Activated CD8-positive, alpha-beta memory T cell treated with anti-CD3 and anti-CD28 coated beads for 1 hour (primary cell): ENCODE measurements at places on chromosomes 1 and 21.

DNA sequence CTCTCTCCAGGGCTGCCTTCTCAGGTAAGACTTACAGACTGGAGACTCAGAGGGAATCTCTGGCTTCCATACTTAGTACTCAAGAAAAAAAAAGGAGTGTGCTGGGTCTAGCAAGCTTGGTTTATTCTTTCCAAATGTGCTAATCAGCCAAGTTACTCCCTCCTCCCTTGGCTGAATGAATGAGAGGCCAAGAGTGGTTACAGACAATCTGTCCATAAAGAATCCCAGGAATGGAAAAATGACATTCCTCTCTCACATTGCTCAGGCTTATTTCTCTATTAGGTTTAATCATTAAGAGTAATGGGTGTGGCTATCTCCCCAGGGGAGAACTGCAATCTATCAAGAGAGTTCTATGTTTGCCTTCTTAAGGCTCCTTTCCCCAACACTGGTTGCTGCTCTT lies 547.3 kb upstream of the PLXNA2 start:
- no peak for DNase-seq

GRCh38 chr1:110205591-110206155 lies 4.4 kb upstream of the KCNC4 start:
- DNase-seq = no peak

DNA sequence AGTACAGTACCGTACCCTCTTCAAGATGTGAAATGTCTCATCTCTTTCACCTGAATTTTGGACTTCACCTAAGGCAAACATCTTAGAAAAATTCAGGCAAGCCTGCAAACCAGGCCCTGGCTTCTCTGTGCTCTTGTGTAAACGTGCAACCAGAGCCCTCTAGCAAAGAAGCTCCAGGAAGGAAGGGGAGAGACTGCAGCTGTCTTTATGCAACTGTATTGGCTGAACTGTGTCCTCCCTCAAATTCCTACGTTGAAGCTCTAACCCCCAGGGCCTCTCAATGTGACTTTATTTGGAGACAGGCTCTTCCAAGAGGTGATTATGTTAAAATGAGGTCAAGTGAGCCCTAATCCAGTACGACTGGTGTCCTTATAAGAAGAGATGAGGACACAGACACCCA lies 60.3 kb downstream of the SLC45A1 start:
- no peak for DNase-seq

DNA sequence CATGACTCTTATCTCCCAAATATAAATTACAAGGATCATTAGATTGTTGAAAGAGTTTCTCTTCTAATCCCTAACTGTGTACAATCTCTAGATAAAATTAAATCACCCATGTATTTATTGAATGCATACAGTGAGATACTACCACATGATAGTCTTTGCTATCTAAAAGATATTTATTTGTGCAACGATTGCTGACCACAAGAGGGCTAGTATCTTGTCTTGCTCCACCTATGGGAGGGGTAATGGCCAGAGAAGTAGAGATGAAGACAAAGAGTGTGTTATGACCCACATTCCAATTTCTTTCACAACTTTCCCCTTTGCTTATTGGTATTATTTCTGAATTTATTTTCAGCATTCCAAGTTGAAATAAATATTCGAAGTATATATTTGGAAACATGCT lies 13.7 kb downstream of the PYHIN1 start:
- no peak for DNase-seq

GRCh38 chr1:117146575-117147340 lies 25.2 kb upstream of the TRIM45 start:
- DNase-seq = no peak

- DNase-seq = no peak
Measured at GRCh38 chr1:93820554-93821422, 58.2 kb downstream of the DNTTIP2 start.

GRCh38 chr1:201719812-201720521 lies 109.0 kb upstream of the IPO9 start:
- DNase-seq = no peak

DNA sequence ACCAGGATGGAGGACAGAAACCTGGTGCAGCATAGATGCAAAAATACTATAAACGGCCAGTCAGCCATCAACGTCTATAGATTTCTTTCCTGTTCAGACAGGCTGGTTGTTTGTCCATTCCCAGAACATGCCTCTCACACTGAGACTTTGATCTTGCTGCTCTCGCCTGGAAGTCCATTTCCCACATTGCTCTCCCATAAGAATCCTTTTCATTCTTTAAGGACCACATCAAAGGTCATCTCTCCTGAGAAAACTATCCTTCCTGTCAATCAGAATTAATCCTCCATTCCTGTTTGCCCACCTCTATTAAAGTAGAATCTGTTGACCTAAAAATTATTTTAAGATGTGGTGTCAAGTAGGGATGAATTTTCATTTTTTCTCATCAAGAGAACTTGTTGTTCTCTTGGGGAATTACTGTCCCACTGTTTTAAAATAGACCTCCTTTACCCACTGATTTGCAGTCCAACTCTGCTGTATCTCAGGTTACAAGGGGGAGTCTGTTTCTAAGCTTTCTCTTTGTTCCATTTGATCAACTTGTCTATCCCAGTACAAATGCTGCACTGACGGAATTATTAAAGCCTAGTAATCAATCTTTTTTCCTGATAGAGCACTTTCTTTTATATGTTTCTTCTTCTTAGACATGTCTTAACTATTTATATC lies 172.7 kb downstream of the PATJ start:
- no peak for DNase-seq

GRCh38 chr1:27885114-27885528 lies 12.8 kb downstream of the THEMIS2 start:
- no peak for DNase-seq

- no peak for DNase-seq
Measured at GRCh38 chr1:53321366-53321765, 6.5 kb downstream of the LRP8 start.

- DNase-seq = no peak
Measured at GRCh38 chr1:246136477-246136876, 370.6 kb downstream of the SMYD3 start.

- DNase-seq = no peak
Measured at GRCh38 chr1:201134405-201134804, 7.4 kb upstream of the ASCL5 start.

DNA sequence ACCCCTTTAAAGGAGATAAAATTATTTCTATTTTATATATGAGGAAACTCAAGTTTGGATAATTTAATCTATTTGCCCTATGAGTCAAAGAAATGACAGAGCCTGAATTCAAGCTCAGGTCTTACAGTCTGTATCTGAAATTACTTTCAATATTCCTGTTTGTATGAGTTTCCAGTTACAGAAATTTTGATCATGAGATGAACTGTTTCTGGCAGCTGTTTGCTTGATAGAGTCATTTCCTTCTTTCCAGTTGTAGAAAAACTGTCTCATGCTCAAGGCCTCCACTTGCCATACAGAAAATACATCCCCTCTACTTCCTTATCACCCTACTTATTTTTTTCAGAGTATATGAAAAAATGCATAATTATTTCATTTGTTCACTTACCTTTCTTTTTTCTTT lies 87.6 kb downstream of the PTPRC start:
- no peak for DNase-seq

- no peak for DNase-seq
Measured at GRCh38 chr1:231776010-231776756, 149.6 kb downstream of the DISC1 start.

GRCh38 chr1:181726320-181727012 lies 243.1 kb downstream of the CACNA1E start:
- no peak for DNase-seq

- no peak for DNase-seq
Measured at GRCh38 chr21:28455253-28455600, 537.5 kb downstream of the LTN1 start.

DNA sequence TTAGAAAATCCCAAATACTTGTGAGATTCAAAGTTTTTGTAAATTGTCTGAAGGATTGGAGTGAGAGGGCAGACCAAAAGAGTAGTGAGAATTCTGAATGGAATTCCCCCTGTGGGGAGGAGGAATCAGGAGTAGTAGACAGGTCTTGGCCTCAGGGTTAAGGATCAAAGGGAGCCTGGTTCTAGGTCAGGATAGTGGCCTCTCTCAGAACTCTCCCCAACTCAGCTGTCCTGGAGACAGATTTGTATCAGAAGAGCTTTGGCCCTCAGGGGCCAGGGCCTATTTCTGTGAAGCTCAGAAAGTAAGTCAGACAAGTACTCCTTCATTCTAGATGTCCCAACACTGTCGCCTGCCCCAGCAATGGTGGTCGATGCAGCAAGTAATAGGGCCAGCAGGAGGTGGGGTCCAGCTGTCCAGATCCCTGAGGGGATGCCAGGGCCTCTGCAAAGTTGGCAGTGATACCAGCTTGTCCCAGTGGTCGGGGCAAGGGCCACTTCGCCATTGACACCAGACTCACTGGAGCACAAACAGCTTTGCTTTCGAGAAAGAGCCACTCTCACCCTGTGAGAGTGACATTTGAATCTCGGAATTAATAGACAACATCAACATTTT lies 115.2 kb downstream of the SLC25A24 start:
- DNase-seq = no peak

DNA sequence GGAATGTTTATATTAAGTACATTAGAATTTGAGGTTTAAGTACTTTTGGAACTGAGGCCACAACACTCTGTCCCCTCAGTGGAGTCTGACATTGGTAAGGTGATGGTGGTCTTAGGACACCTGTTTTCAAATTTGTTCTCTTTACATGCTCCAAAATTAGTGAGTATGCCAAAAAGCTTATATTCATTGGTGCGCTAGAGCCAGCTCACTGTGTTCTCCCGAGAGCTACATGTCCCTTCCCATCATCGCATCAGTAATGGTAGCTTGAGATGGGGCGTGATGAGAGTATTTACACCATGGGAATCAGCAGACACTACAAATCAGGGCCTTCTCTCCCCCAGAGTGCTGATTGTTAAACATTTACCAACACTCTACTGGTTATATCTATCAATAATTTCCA lies 19.5 kb downstream of the ETS2 start:
- no peak for DNase-seq

DNA sequence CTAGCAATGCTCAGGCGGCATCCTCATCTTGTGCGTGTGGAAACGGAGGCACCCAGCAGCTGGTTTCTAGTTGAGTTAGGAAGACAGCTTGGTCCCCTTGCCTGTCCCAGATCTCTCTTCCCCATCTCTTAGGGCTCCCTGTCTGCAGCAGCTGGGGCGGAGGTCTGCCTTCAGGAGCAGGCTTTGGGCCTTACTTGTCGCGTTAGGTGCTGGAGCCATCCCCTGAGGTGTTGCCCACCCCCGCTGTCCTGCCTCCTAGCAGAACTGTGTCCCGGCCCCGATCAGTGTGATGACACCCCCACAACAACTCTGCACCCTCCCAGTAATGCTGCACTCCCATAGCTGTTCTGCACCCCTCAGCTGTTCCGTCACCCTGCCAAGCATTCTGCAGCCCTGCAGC lies 40.7 kb downstream of the UMODL1 start:
- DNase-seq = no peak

DNA sequence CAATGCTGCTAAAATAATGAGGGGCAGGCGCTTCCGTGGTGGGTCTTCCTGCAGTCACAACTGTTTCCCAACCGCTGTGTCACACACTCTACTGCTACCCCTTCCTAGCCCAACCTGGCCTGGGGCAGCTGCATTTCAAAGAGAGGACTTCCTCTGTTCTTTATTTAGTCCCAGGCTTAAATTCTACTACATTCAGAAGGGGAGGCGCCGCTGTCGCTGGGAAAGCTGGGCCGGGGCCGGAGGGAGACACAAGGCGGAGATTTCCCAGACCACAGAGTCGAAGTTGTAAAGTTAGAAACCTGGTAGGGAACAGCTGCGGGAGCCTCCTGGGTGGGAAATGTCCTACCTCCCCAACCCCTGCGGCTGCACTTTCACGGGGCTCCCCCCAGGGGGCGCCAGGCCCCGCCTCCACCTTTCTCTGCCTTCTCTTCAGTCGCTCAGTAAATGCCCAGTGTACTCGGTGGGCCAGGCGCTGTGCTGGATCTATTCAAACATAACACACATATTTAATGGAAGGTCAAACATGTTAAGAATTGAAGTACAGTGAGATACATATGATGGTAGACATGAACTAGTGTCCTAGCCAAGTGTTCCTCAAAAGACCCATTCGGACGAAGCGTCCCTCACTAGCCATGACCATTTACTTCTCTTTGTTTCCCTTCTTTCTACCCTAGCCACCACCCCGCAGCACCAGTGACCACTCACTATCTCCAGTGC lies 23.1 kb downstream of the DYRK3 start:
- DNase-seq = no peak

GRCh38 chr1:201268604-201269151 lies 14.6 kb upstream of the PKP1 start:
- DNase-seq = no peak

- DNase-seq = no peak
Measured at GRCh38 chr1:12748778-12749355, 2.9 kb downstream of the CFAP107 start.

- no peak for DNase-seq
Measured at GRCh38 chr21:45630876-45631275, 12.6 kb upstream of the PCBP3 start.

DNA sequence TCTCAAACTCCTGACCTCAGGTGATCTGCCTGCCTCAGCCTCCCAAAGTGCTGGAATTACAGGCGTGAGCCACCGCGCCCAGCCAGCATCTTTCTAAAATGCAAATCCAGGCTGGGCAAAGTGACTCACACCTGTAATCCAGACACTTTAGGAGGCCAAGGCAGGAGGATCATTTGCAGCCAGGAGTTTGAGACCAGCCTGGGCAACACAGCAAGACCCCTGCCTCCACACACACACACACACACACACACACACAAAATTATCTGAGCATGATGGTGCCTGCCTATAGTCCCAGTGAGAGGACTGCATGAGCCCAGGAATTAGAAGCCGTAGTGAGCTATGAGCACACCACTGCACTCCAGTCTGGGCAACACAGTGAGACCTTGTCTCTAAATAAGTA lies 16.8 kb upstream of the PABPC4 start:
- DNase-seq = no peak

GRCh38 chr1:116666187-116667077 lies 1.1 kb downstream of the IGSF3 start:
- no peak for DNase-seq

DNA sequence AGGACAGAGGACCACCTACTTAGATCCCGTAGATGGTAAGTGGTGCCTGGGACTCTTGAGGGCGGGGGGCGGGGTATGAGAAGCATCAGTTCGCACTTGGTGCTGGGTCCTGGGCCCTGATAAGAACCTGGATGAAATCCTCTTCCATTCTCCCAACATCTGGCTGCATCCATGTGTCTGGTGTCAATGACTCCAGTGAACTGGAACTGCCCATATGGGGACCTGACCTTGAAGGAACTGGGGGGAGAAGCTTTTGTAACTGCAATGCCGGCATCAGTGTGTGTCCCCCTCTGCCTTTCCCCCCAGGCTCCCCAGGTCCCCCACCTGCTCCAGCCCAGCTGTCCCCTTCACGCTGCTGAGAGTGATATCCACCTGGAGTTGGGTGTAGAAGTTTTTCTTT lies 49.7 kb upstream of the EPB41 start:
- no peak for DNase-seq
